ENCODE measurements at places on chromosomes 3 and 15.

DNA sequence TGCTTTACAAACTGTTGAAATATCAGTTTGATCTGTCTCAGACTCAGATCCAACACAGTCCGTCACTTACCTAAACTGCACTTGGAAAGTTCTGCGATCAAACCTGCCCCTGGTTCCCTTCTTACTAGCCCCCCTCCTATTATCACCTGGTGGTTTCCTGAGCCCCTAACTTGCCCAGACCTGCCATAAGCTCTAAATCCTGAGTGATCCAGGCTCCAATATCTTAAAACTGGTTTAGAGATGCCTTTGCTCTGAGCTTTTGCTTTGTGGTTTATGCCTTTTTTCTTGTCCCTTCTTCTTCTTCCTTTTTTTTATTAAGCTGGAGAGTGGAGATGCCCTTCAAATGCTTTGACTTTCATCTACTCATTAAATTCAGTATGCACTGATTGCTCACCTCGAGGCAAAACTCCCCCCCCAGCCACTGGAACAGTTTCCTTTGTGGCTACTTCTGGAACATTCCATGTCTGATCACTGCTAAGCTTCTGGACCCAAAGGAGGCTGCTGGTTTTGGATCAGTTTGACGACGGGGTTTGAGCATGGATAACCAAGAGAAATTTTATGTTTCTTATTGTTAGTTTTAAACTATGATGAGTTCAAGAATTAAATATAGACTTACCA, 3.5 kb upstream of the ITGB5 start:
- DNase-seq = no peak

DNA sequence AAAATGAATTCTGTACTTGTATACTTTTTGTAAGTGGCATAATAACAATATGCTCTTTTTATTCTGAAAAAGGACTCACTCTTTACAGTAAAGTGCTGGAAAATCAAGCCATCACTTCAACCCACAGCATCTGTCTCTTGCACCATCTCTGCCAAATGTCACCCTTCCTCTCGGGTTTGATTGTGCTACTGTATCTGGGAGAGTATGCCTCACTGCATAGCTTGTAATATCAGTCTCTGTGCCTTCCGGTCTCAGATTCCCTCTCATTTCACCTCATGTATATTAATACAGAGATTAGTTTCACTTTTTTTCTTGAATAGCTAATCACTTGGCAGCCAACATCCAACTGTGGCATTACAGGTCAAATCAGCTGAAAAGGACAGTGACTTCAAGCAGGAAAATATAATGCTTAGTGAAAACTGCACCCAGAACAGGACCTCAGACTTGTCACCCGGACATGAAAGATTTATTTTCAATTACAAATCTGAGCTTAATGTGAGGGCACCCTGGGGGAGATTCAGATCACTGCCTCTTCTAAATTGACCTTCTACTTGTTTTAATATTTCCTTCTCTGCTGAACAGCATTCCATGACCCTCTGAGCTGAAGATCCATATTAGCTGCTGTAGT, 605.8 kb upstream of the NAALADL2 start:
- no peak for DNase-seq

DNA sequence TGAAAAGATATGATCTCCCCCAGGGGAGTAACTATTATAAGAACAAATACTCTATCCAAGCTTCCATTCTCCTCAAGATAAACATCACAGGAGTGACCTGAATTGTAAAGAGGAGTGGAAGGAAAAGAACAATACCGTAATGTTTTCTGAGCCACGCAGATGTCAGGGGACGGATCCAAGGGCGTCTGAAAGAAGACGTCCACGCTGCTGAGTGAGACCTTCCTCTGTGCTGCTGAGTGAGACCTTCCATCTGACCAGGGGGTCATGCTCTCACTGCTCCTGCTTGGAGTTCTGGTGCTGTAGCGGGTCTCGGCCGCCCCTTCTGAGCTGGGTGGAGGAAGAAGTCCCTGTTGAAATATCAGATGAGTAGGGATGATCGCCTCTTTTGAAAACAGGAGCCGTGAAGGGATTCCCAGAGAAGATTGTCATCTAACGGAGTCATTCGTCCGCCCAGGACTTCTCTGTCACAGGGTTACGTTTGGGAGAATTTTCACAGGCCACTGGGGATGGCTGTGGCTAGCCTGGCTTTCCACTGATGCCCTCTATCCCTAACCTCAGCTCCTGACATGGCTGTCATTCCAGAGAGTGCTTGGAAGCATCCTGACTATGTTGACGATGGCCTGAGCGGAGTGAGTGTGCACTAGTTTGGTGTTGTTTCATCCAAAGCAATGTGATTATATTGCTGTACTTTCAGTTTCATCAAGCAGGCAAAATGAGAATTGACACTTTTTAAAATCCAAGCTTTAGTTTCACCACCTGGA, 184.9 kb downstream of the APBA2 start:
- DNase-seq = no peak

- no peak for DNase-seq
These were observed 817 bp downstream of the USP3 start for GRCh38 chr15:63504979-63505841.

DNA sequence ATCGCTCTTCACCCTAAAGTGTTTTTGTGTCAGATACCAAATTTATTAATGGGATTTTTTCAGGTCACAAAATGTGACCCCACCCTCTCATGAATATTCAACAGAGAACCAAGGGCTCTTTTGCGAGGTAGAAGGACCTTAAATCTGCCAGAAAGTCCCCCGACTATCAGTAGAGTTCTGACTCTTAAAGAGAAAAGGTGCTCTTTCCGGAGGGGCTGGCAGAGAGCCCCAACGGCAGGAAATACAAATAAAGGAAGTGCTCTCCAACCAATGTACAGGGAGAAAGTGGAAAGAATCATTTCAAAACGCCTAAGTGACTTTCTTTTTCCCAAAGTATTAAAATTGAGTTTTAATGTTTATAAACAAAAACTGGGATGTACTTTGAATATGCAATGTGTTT, 517.2 kb downstream of the FOXP1 start:
- DNase-seq = no peak

DNA sequence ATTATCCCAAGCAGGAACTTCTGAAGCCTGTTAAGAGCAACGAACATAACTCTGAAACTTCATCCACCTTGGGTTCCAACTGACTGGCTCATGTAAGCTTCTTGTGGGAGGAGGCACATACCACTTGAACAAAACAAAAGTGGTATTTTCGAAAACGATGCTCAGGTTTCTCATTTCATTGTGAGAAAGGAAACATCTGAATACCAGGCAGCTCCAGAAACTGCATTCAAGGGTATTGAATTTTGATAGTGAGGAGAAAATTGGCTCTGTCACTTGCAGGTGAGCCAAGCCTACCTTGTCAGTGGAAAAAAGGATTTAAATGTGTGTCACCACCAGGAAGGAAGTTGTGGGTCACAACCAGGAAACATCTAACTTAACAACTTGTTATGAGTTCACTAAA, 218.1 kb upstream of the SATB1 start:
- no peak for DNase-seq

GRCh38 chr3:6921066-6921465, 60.2 kb downstream of the GRM7 start:
- DNase-seq = no peak

DNA sequence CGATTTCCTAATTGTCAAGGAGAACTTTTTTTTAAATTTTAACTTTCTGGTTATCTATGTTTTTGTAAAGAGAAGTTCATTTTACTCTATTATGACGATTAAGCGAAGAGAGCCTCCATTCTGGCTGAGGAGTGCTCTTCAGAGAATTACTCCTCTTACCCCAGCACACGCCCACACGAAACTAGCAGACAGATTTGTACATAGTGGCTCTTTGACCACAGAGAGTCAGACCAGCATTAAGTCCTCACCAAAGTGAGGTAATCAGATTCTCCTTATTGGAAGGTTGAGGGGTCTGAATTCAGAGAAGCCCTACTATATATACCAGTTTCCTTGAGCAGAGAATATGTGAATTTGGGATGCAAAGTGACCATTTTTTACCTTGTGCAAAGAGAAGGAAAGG, 204.8 kb upstream of the TSC22D2 start:
- DNase-seq = no peak

DNA sequence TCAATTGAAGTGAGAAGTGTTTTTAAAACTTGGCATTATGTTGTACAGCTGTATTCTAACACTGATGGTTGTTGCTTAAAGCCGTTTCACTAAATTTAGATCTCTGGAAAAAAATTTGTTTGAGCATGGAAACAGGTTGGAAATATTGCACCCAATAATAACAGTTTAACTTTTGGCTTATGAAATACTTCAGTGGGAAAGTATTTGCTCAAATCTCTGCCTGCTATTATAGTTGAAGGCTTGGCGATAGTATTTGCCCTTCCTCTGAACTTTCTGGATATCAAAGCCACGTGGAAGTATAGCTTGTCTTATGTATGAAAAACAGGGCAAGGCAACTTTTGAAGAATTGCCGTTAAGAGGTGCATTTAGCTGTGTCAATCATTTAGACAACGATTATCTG, 270.3 kb upstream of the LRRFIP2 start:
- DNase-seq = no peak

DNA sequence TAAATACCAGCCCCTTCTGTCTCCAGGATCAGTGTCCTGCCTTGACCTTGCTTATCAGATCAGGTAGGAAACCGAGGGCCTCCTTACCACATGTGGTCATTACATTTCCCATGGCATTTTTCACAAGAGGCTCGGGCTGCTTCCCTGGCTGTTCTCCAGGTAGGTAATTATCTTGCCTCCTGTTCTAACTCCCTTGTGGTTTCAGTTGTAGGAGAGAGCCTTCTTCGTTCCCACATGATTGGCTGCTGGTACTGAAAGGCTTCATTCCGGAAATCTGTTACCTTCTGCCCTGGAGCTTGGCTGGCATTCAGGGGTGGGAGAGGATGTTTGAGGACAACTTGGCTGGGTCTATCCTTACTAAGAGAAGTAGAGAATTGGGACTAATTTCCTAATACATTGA, 46.8 kb upstream of the RORA start:
- DNase-seq = no peak

DNA sequence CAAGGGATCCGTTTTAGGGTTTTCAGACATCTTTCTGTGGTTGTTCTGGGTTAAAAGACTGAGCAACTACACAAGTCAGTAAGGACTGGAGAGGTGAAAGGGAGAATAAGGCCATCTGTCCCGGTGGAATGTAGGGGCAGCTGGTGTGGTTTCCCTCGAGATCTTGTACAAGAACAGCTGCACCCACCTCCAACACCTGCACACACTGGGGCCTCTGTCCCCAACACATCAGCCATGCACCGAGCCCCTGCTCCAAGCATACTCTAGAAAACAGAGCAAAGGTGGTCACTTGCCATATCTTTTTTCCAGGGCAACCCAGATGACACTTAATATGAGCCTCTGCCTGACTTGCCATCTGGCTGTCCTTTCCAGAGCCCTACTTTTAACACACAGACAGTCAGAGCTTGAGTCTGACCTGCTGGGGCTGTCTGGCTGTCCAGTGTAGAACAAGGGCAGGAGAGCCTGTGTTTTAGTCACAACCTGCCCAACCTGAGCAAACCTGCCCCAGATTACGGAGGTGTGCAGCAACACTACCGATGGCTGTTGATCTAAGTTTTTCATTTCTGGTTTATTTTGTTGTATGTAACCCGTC, 12.2 kb downstream of the MAN2A2 start:
- DNase-seq = no peak

DNA sequence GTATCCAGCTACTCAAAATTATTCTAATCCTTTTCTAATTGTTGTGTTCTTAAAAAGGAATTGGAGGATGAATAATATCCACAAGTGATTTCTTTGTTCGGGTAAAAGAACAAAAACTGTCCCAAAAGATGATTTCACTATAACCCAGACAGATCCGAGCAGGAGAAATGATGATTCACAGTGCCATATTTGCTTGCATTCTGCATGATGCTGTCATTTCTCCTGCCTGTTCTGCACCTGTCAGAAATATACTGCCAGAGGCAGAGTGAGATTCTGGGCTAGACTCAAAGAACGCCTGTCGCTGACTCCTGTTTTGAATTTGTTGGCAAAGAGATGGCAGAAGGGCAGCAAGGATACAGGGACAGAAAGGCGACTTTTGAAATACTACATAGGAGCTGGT, 34.7 kb upstream of the SLC24A5 start:
- DNase-seq = no peak

DNA sequence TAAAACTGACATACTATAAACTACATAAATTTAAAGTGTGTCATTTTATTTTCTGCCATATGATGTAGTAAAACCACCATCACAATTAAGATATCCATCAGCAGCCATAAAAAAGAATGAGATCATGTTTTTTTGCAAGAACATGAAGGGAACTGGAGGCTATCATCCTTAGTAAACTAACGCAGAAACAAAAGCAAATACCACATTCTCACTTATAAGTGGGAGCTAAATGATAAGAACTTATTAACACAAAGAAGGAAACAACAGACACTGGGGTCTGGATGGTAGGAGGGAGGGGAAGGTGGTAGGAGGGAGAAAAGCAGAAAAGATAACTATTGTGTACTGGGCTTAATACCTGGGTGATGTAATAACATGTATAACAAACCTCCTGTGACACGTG, 24.6 kb downstream of the CCDC14 start:
- DNase-seq = no peak

DNA sequence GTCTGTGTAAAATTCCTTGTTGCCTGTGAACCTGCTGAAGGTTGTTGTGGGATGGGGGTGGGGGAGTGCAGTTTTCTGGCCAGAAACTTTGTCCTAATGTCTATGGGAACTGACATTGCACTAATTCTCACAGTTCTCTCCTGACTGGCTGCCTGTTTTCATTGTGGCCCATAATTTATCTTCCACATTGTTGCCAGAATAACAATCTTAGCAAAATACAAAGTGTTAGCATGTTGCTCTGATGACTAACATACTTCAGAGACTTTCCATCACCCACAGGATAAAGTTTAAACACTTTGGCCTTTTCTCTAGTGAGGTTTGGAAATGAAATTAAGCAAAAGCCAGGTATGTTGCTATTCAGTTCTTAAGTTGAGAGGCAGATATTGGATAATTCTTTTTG, 81.4 kb upstream of the TBC1D5 start:
- DNase-seq = no peak

DNA sequence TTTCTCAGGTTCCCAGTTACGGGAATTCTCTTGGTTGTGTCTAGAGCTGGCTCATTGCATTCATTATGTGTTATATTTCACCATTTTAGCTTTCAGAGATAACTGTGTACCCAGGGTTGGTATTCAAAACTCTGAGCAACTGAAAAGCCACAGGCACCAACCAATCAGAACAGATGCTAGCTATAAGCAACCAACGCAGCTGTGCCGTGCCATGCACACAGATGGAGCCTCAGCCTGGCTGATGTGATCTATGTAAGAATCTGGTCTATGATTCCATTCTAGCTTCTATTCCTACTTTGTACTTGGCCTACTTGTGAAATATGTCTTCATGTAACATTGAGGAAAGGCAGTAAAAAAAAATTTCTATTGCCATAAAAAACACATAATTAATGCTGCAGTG, 95.0 kb upstream of the CCDC80 start:
- DNase-seq = no peak

DNA sequence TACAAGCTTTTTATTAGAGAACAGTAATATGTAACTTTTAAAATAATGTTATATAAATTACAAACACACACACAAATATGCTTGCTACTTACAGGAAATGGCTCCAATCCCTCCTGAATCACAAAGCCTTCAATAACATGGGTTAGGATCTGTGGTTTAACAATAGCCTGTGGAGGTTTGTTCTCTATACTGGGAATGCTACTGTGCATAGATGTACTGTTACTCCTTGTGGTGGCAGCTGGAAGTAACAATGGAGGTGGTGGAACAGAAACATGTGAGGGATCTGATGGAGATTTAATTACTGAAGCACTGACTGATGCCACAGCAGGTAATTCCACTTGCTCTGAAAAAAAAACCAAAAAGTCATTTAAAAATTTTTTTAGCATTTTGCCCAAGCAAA, 64.4 kb downstream of the PHC3 start:
- no peak for DNase-seq
